ENCODE measurements at places on chromosomes 1 and 21.

DNA sequence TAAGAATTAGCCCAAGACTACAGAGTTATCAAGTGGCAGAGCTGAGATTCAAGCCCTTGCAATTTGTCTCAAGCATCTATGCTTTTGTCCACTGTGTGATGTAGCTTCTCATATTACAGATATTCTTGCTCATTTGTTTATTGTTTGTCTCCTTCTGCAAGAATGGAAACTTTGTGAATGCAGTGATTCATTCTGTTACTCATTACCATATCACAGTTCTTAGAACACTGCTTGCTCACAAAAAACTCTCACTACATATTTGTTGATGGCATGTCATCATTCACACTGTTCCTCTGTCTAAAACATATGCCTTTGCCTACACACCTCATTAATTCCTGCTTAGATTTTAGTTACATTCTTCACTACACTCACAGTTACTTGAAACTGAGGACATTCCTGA lies 1198.9 kb downstream of the PLA2G4A start:
- DNase-seq, result peak; percentile 82

- DNase-seq, result no peak
These were observed 6.2 kb upstream of the ANKRD65 start for GRCh38 chr1:1427106-1427819.

DNA sequence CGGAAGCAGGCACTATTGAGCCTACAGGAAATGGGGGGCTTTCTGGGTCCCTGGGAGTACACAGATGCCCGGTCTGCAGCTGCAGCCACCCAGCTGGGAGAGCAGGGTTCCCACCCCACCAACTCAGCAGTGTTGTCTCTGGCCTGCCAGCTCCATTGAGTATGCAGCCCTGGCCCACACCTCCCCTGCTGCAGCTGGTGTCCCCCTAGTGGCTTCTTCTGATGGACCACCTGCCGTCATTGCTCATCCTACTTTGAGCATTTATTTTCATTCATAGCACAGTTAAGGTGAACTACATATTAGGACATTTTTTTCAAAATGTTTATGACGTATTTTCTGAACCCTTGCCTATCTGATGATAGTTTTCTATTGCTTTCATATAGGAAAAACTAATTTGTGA lies 189.8 kb upstream of the LYPLAL1 start:
- DNase-seq, result no peak

GRCh38 chr1:219188331-219188803 lies 14.7 kb downstream of the LYPLAL1 start:
- no peak for DNase-seq

GRCh38 chr1:54221113-54221834 lies 21.3 kb downstream of the MRPL37 start:
- DNase-seq, result no peak

DNA sequence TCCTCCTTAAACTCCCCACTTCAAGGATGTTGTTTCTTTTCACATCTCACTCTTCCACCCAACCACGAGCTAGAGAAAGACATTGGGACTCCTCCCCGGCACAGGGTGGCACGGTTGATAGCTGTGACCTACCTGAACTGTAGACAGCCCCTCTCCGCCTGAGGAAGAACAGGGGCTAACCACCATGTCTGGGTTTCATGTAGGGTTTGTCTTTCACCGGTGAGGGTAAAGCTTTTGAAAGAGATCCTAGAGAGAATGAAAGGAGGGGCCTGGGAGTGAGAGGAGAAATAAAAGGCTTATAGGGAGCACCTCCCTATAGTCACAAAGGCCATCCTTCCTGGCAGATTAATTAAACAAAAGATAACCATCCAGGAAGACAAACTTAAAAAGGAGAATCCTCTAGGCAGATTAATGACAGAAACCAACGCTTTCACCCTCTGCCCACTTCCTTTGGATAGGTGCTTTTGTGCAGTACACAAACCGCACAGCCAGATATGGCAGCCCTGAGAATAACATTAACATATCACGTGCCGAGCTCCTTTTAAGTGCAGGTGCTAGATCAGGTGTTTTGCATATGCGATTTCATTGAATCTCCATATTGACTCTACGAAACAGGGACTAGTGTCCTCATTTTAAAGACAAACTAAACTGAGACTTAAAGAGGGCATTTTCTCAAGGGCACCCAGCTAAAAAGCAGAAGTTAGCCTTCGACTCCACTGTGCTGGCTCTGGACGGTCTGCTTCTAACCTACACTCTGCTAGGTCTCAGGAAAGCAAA lies 178.1 kb upstream of the RUNX1 start:
- no peak for DNase-seq

GRCh38 chr21:33950431-33951079 lies 35.0 kb upstream of the ATP5PO start:
- no peak for DNase-seq

GRCh38 chr1:185803241-185803640 lies 69.0 kb downstream of the HMCN1 start:
- DNase-seq, result no peak
